MCF 10A (cell line): ENCODE measurements at places on chromosomes 11 and 22. TPM values are rescaled to one million over a fixed set of nuclear protein-coding genes. Genes with fewer than 3 reads are reported as not detected.

RRAS2 gene
- 128 and 145 TPM in 2 replicates for total RNA-seq

OR51B4 gene
- not detected in 2 replicates for total RNA-seq

SLC22A9 gene
- total RNA-seq = not detected in 2 replicates

MEI1 gene
- not detected in 2 replicates for total RNA-seq

TP53I11 gene
- 14.8 and 17.7 TPM in 2 replicates for total RNA-seq

CRYBB3 gene
- 0.61 and 0.76 TPM in 2 replicates for total RNA-seq

CD3E gene
- not detected in 2 replicates for total RNA-seq

TRIM49 gene
- total RNA-seq = not detected in 2 replicates
